ENCODE measurements at places on chromosomes 16 and 17.

DNA sequence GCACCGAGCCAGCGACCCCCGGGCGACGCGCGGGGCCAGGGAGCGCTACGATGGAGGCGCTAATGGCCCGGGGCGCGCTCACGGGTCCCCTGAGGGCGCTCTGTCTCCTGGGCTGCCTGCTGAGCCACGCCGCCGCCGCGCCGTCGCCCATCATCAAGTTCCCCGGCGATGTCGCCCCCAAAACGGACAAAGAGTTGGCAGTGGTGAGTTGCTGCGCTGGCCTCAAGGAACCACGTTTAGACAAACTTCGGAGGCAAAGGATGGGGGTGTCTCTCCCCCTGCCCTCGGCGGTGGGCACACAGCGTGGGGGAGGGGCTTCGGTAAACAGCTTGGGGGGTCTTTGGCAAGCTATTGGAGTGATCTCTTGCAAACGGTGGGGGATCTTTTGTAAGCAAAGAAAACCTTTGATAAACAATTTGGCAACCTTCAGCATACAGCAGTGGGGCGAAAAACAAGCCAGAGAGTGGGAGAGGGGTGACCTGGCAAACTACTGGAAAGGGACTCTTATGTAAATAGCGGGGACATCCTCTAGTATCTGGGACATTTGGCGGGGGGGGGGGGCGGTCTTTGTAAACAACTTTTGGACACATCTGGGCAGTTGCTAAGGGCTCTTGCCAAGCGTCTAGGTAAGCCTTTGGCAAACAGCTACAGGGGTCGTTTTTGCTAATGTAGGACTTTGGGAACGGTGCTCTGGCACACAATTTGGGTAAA lies 587 bp downstream of the MMP2 start:
- DNase-seq = no peak

DNA sequence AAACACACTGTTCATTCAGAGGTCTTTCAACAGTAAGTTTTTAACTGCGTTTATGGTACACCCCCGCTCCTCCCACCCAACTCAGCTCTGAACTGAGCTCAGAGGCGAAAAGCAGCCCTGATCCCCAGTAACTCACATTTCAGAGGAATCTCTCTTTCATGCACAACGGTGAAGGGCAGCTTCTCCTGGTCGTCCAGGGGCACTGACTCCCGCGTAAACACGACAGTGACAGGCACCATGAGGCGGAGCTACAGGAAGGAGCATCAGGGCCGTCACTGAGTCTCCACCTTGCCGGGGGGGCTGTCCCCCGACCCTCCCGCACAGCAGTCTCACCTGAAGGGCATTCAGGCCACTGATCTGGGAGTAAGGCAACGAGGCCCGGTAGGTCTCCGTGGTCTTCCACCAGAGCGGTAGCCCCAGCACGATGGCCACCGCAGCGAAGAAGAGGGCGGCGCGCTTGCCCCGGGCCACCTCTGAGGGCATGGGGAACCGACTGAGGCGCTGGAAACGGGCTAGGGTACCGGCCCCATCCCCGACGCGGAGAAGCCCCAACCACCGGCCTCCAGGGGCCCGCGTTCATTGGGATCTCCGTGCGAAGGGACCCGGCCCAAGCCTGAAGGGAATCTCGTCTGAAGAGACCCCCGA lies 486 bp downstream of the PIGS start:
- no peak for DNase-seq

- DNase-seq = no peak
Observed at GRCh38 chr17:46152423-46152822, 40.8 kb downstream of the KANSL1 start.

GRCh38 chr17:55598495-55598894 lies 87.2 kb upstream of the SMIM36 start:
- DNase-seq = no peak

GRCh38 chr17:78883533-78884131 lies 19.4 kb downstream of the CEP295NL start:
- peak; percentile 67 for DNase-seq

GRCh38 chr16:83581994-83582747 lies 225.6 kb upstream of the HSBP1 start:
- DNase-seq = no peak

DNA sequence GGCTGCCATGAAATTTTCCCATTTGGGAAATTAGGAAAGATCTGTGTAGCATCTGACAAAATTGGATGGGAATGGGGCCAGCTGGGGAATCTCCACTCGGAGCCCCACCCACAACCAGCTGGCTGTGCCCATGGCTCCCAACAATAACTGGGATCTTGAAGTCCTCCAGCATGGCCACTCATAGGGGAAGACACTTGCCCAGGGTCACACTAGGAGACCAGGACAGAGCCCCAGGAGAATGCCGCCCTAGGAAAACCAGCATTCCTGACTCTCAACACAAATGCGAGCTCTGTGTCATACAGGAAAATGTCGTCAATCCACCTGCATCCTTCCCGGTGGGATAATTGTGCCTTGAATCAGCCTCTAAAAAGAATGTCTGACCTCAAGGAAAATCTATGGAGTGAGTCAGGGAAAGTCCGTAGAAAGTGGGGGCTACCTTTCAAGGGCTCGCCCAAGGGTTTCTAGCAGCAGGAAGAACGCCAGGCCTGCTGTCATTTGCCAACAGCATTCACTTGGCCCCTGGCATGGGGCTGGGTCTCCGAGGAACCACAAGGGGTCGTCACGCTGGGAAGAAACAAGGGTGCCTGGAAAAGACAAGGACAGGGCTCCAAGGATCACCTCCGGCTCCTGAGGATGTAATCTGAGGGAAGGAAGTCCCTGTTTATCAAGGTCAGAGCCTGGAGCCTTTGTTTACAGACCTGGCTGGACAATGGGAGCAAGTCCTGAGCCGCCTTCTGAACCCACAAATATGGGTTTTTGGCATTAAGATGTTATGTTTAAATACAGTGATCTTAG lies 15.9 kb downstream of the CDH5 start:
- DNase-seq = peak; percentile 94

- DNase-seq = no peak
Observed at GRCh38 chr16:28183930-28184329, 27.8 kb downstream of the XPO6 start.

DNA sequence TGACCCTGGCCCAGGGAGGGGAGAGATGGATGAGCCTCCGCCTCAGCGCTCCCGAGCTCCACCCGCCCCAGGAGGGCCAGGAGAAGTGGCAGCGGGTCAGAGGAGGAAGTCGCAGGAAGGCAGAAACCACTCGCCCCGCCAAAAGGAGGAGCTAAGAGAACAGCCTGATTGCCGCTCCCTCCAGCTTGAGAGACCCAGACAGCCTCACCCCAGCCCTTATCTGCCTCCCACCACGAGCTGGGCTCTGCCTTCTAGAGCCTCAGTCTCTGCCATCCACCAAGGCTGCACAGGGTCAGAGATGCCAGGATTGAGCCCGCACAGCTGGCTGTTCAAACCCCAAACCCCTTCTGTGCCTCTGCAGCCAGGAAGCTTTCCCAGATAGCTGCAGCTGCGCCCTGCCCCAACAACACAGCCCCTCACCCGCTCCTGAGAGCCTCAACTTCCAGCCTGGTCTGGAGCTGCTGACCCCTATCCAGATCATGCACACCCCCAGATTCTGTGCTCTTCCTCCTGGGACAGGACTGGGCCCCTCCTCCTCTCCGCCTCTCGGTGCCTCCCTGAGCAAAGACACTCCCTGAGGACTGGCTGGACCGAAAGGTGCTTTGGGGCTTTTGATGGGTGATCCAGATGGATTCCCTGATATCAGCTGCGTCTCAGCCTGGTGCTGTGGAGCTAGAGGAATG lies 1.0 kb upstream of the ATP2A3 start:
- no peak for DNase-seq

- no peak for DNase-seq
Observed at GRCh38 chr17:2703181-2703580, 8.4 kb downstream of the CLUH start.

- DNase-seq = no peak
Observed at GRCh38 chr17:14752011-14752410, 451.1 kb downstream of the HS3ST3B1 start.

DNA sequence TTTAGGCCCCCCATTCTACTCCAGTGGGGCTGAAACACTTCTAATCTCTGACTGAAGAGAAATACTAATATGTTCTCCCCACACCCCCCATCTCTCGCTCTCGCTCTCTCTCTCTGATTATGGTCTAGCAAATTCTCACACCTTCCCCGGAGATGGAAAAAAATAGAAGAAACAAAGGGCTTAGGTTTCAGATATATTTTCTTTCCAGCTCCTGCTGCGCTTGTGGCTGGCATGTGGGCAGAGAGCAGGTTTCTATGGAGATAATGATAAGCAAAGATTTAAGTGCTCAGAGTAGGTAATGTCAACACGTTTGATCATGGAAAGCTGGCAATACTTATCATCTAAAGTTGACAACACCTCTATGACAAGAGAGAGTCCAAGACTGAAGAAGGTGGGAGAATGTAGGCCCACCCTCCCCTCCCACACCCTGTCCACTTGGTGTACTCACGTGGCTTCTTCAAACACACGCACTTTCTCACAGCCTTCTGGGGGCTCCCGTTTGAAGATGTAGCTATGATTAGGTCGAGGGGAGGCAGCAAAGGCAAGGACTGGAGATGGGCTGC lies 8.0 kb upstream of the SLC35B1 start:
- DNase-seq = no peak

DNA sequence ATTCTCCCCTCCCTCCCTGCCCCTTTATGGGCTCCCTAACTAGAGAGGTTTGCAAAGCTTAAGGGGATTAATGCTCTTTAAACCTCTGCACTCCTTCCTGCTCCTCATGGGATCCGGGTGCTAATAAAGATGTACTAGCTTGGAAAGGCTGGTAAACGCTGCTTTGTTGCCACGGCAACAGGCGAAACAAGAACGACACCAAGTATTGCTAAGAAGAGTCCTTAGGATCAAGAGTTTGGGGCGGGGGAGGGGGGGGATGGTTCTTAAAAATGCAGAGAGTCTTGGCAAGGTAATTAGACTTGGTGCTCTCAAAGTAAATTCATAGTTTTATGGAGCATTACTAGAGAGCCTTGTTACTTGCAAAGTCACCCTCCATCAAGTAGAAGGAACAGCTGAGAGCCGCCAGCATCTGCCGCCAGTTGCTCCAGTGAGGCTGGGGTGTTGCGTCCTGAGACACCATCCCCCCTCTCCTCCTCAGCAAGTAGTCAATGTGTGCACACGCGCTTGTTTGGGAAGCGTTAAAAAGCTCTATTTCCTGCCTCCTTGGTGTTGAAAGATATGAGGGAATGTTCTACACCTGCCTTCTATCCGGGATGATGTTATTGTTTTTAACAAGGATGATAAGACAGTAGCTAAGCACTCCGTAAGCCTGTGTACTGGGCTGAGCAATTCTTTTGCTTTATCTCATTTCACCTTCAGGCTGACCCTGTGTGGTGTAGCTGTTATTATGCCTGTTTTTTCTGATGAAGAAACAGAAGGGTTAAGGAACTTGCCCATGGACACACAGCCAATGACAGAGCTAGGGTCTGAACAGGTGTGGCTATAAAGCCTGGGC lies 190.9 kb downstream of the CCDC182 start:
- DNase-seq = peak; percentile 25

DNA sequence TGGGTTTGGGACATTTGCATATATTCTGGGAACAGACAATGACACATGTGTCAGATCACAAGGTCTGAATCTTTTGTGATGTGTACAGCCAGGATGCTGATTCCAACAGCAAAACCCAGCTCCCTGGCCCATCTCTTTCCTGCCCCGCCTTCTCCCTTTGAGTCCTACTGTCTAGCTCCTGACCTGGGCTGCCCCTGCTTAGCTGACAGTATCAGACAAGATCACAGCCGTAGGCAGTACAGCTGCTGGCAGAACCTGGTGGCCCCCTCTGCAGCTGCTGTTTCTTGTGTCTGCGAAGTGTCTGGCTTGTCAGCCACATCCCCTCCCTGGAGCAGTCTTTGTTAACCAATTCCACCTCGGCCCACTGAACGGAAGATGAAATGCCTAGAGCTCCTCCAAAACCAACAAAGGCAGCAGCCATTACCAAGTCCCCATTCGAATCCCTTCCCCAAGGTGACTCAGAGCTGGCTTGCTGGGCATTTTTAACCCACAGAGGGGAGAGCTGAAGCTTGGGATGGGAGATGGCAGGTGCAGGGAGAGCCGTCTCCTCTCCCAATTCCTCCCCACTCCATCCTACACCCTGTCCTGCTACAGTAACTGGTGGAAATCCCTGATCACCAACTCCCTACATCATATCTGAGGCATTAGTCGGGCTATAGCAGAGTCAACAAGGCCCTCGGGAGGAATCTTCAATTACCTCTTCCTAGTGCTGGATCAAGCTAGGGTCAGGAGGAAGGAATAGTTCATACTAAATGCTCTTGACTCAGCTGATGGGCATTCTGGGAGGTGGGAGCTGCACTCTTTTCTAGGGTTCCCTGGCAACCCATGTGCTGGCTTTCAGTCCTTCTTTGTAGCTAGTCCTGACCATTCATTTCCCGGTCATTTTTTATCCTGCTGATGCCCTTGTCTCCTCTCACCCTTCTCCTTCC lies 5.8 kb downstream of the PIPOX start:
- DNase-seq = peak; percentile 34

- no peak for DNase-seq
Observed at GRCh38 chr16:75002474-75002873, 3.6 kb downstream of the ZNRF1 start.

- DNase-seq = no peak
Observed at GRCh38 chr17:60145006-60145935, 4.5 kb upstream of the CA4 start.

DNA sequence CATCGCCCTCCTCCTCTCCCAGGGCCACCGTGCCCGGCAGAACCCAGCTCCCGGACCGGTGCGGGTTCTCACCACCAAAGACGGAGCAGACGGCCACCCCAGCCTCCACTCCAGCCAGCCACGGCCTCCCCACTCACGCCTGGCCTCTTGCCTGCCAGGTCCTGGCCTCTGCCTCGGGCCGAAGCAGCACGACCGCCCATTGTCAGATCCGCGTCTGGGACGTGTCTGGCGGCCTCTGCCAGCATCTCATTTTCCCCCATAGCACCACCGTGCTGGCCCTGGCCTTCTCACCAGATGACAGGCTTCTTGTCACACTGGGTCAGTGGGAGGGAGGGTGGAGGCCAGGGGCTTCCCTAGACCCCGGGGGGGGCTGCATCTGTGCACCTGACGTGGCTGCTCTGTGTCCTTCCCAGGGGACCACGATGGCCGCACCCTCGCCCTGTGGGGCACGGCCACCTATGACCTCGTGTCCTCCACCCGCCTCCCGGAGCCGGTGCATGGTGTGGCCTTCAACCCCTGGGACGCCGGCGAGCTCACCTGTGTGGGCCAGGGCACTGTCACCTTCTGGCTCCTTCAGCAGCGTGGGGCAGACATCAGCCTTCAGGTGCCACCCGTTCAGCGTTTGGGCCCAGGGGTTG lies 6.6 kb upstream of the RHOT2 start:
- no peak for DNase-seq
